Stimulated activated CD4-positive, alpha-beta T cell treated with anti-CD3 and anti-CD28 coated beads, Interleukin-1b, Interleukin-23, amount 100 ng/mL, for 1 hour (primary cell): ENCODE measurements at places on chromosomes 2 and 18.

GRCh38 chr2:64852771-64853241, 136.4 kb upstream of the SLC1A4 start:
- no peak for DNase-seq

- no peak for DNase-seq
Measured at GRCh38 chr18:45122506-45122905, 441.8 kb downstream of the SETBP1 start.

GRCh38 chr2:168160897-168161296, 86.5 kb downstream of the STK39 start:
- no peak for DNase-seq

GRCh38 chr2:73114273-73114867, 1.6 kb upstream of the RAB11FIP5 start:
- DNase-seq, result no peak

GRCh38 chr2:225025917-225026571, 16.2 kb downstream of the DOCK10 start:
- DNase-seq, result no peak

GRCh38 chr18:34758378-34758948, 48.4 kb downstream of the DTNA start:
- no peak for DNase-seq

DNA sequence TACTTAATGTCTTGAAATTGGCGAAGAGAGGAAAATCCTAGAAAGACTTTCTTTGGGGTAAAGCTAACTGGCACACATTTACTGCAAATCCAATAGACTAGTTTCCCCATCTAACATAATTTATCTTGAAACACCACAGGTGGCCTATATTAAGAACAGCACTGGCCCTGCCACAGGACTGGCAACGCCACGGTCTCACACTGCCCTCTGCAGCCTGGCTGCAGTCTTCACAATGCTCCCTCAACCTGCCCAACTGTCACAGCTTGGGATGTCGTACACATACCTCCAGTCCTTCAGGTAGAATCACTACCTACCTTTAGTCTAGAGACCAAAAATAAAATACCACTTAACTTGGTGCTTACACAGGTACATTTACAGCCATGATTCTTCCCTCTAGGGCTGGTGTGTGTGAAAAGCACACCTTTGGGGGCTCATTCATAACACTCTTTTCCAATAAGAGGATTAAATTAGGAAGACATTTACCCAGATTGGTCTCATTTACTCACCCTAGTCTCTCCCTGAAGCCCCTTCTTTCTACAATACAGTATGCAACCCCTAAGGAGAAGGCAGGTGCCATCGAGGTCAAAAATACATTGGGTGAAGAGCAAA, 222.2 kb downstream of the C1D start:
- DNase-seq, result no peak

GRCh38 chr2:65231121-65231520, 3.5 kb downstream of the ACTR2 start:
- no peak for DNase-seq

GRCh38 chr2:232290668-232291067, 87.9 kb upstream of the ALPP start:
- no peak for DNase-seq

GRCh38 chr2:98730053-98730706, 752 bp downstream of the MGAT4A start:
- DNase-seq, result no peak

DNA sequence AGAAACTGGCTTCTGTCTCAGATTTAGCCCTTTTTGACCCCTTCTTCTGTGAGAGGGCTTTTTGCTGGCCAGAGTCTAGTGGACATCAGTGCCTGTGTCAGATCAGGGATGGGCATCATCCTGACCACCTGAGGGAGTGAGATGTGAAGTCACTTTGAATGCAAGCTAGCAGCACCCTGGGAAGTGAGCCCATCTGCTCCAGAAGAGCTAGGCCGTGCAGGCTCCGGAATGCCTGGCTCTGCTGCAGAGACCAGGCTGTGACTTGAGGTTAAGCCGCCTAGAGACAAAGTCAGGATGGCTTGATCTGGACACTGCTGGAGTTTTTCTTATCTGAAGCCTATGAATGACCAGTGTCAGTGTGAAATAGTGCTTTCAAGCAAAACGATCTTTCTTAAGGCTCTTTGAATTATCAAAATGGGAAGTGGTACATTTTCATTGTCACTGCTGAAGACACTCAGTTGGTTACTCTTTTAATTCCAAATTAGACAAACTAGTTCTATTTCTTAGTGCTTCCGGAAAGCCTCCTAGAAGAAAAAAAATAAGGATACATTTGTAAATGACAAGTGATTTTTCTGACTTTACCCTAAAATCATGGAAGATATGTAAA, 20.8 kb downstream of the DGUOK start:
- no peak for DNase-seq

GRCh38 chr18:811182-811891, 705 bp downstream of the YES1 start:
- DNase-seq, result no peak

- DNase-seq, result no peak
Measured at GRCh38 chr2:42900289-42900891, 108.0 kb upstream of the HAAO start.

DNA sequence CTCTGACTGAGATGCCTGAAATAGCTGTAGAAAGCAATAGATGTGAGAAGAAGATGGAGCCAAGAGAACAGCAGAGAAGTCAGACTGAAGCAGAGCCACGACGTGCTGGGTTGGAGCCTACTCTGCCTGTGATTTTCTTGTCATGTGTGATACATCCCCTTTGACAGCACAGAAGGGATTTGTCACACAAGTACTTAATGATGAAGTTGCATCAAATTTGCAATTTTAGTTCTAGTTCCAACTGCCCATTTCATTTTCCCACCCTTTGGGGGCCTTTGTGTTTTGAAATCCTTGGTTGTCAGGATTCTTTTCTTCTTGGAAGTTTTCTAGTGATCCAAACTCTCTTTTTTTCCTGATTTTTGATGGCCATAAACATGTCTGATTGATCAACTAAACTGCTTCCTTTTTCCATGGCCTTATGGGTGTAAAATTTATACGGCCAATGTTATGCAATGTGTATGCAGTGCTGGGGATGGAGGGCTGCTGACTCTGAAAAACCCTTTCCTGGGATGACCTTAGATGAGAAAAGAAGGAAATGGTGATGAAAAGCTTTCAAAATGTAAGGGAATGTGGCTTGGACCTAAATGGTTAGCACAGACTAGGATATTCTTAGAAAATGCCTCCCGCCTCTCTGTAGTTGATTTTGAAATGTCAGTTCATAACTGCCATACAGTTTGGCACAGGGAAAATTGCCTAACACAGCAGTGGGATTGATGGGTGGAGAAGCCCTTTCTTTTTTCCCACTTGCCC, 9.6 kb upstream of the B3GNT2 start:
- DNase-seq, result no peak

- DNase-seq, result no peak
Measured at GRCh38 chr2:167480232-167480985, 592.1 kb downstream of the XIRP2 start.

DNA sequence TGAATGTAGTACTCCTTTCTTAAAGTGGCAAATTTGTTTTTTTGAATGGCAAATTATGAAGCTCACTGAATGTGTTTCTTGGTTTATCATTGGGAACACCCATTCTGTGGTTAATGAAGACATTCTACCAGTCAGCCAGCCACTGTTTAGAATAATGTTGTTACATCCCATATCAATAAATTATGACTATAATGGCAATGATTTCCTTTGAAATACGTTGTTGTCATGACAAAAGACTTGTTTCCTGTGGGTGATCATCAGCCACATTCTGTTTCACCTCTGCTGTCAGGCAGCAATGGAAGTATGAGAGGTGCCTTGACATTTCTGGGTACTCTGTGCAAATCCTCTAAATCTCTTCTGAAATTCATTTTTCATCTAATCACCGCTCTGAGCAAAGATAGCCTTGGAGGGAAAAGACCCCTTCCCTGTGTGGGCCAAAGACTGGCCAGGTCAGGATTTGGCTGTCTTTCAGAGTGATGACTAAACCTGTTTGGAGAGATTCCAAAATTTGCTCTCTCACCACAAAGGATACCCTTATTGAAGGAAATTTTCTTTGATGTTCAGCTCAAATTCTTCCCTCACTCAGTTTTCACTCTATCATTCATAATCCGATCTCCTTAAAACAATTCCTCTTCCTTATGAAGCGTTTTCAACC, 869.2 kb downstream of the BCL11A start:
- no peak for DNase-seq

- DNase-seq, result no peak
Measured at GRCh38 chr2:14363137-14363536, 269.4 kb upstream of the LRATD1 start.

- no peak for DNase-seq
Measured at GRCh38 chr2:23379220-23379695, 5.7 kb upstream of the KLHL29 start.

GRCh38 chr2:214050731-214051130, 360.1 kb upstream of the VWC2L start:
- DNase-seq, result no peak

- DNase-seq, result no peak
Measured at GRCh38 chr2:150320608-150321007, 166.9 kb downstream of the RND3 start.

DNA sequence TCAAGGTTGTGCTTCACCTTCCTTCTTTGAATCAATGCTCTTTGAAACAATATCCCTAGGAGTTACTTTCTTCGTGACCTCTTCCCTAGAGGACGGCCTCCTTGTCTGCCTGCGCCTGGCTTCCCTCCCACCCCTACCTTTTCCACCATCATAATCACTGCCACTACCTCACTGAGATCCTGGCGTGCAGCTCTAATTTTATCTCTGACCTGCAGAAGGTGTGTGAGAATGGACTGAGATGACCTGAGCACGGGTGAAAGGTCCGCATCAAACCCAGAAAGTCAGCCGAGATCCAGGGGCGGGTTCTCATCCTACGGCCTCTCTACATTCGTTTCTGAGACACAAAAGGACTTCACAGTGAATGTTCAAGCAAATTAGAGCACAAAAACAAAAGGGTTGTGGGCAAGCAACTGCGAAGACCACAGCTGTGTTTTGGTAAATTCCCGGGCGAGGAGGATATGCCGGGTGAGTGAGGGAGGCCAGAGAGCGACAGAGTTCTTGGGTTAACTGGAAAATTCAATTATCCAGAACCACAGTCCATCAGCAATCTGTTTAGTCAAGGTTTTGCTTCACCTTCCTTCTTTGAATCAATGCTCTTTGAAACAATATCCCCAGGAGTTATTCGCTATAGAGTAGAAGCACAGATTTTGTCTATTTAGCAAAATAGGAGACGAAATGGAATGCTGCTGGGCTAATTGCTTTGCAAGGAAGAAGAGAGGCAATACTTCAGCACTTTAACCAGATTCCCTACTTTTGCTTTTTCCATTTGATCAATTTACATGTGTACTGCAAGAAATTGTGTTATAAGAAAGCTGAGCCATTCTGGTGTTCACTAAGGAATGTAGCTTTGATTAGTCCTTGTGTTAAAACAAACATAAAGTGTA, 212.6 kb downstream of the ACKR3 start:
- no peak for DNase-seq

DNA sequence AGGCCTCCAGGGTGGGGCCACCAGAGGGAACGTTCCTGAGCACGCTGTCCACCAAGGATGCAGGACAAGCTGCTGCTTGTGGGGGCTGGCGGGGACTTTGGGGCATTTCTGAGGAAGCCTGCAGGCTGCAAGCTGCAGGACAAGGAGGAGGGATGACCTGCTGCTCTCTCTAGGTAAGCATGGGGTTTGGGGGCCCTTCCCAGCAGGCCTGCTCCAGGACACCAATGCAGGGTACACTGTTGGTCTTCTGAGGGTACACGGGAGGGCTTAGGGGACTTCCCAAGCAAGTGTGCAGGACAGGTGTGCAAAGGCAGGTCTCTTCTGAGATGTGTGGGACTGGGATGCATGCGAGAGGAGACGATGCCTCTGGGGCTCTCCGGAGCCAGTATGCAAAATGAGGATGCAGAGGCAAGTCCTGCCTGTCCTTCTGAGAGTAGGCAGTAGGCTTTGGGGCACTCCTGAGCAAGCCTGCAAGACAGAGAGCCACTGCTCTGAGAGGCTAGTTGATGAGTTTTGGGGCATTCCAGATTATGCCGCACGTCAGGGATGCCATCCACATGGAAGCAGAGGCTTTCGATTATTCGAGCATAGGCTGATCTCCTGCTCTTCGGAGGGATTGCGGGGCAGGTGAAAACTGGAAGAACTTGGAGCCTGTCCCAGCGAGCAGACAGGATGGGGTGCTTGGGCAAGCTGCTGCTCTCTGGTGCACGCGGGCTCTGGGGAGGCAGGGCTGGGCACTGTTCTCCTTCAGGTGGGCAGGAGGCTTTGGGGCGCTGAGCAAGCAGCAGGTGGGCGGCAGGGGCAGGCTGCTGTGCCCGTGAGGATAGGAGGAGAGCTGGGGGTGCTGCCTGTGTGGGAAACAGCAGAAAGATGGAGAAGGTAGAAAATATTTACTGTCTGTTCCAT, 44.6 kb downstream of the CNGA3 start:
- no peak for DNase-seq

GRCh38 chr2:128817813-128818212, 499.1 kb upstream of the HS6ST1 start:
- no peak for DNase-seq

- DNase-seq, result no peak
Measured at GRCh38 chr2:2901384-2902345, 476.0 kb downstream of the EIPR1 start.

- no peak for DNase-seq
Measured at GRCh38 chr2:42744545-42745082, 19.3 kb downstream of the OXER1 start.

- no peak for DNase-seq
Measured at GRCh38 chr2:44805401-44806235, 135.9 kb upstream of the SIX3 start.

DNA sequence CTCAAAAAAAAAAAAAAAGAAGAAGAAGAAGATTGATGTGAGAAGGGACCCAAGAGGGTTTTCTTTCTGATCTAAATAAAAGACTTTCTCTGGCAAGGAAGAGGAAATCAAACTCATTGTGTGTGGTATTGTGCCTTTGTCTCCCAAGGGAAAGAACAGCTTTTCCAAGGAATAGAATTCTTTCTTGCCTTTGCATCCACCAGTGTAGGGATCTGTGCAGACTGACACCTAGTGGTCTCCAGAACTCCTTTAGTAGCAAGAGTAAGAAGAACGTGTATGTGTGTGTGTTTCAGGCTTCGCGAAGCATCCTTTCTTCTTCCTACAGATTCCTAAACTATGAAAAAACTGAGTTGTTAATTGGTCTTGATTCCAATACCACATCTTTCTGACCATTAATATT, 33.5 kb upstream of the CRIM1 start:
- DNase-seq, result no peak

- DNase-seq, result no peak
Measured at GRCh38 chr2:188609321-188610049, 317.8 kb downstream of the GULP1 start.

- no peak for DNase-seq
Measured at GRCh38 chr2:33106115-33106514, 159.4 kb downstream of the LTBP1 start.

- no peak for DNase-seq
Measured at GRCh38 chr2:236117861-236118269, 50.3 kb downstream of the GBX2 start.

GRCh38 chr2:3604991-3605961, 10.4 kb downstream of the COLEC11 start:
- DNase-seq, result no peak
